ENCODE measurements at places on chromosomes 3 and 15.

GRCh38 chr3:123396171-123397049, 52.5 kb downstream of the ADCY5 start:
- DNase-seq = no peak

DNA sequence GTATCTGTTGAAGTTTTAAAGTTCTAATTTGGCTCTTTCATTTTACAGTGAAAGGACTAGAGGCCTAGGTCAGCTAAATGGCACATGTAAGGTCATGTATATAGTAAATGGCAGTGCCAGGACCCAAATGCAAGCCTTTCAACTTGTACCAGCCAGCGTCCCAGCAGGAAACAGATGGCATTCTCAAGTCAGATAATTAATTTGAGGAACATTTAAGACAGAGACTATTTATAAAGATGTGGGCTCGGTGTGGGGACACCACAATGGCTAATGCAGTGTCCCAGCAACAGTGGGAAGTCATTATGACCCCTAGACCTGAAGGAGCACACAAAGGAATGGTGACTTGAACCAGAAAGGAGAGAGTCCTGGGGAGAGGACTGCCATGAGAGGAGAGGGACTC, 6.1 kb downstream of the MINDY4B start:
- peak; percentile 91 for DNase-seq

- no peak for DNase-seq
Observed at GRCh38 chr15:69509131-69509530, 56.5 kb downstream of the RPLP1 start.

DNA sequence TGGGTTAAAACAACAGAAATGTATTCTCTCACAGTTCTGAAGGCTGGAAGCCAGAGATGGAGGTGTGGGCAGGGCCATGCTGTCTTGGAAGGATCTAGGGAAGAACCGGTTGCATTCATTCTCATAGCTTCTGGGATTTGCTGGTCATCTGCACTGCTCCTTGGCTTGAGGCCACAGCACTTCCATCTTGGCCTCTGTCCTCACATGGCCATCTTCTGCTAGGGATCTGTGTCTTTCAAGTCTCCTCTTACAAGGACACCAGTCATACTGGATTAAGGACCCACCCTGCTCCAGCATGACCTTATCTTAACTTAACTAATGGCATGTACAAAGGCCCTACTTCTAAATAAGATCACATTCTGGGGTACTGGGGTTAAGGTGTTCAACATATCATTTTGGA, 47.7 kb downstream of the RPLP1 start:
- DNase-seq = no peak

- no peak for DNase-seq
Observed at GRCh38 chr3:11037976-11038375, 45.4 kb downstream of the SLC6A1 start.

- peak; percentile 40 for DNase-seq
Observed at GRCh38 chr3:151877269-151877668, 3.8 kb downstream of the SUCNR1 start.

GRCh38 chr3:126832933-126833332, 128.9 kb downstream of the CHCHD6 start:
- no peak for DNase-seq

DNA sequence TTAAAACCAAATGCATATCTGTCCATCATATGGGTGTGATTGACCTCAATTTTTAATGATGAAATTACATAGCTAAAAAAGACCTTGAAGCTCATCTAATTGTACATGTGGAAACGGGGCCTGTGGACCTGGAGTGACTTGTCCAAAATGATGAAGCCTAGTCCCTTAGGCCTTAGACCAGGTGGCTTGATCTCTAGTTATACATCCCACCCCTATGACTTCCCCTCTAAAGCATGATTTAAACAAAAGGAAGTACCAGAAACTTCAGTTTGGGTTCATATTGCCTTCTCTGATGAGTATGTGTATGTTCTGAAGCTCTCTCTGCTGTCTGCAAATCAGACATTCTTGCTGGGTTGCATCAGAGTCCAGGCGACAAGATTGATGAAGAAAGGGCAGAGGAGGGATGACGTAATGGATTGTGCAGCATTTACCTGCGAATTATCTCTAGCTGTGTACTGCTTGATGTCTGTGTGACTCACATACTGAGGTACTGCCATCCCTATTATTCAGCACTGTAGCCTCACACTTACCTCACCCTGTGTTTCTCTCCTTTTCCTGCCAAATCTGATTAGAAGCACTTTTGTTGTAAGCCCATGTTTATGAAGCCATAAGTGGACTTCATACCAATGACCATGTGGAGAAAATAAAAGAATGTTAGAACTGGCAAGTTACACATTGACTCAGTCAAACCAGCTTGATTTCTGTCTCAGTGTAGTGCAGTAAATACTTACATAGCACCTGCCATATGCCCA, 111.5 kb downstream of the FILIP1L start:
- no peak for DNase-seq

DNA sequence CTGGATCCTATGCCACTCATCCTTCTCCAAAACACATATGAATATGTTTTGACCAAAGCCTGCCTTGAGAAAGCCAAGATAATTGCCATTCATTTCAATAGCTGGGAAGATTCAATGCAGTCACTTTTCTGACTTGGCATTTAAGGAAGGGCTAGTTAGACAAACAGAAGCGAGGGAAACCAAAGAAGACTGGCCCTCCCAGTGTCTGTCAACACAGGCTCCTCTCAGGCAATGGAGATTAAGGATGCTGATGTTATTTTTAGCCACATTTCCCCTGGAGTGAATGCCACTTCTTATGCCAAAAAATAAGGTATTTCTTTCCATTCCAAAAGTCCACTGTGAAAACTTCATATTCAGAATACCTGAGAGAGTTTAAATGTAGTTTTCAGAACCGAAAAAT, 101.7 kb downstream of the P3H2 start:
- no peak for DNase-seq

DNA sequence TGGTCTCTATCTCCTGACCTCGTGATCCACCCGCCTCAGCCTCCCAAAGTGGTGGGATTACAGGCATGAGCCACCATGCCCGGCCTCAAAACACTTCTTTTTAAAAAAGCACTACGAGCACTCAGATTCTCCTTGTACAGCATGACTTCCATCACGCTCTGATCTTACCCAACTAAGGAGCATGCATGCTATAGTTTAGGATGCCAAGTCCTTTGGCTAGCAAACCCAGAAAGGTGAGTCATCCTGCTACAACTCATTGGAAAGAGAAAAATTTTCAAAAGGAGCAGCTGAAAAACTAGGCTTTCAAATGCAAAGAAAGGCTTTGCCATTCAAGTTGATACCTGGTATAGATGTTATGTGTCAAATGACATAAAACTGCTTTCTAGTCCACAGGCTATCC, 70.3 kb upstream of the PRICKLE2 start:
- DNase-seq = no peak

DNA sequence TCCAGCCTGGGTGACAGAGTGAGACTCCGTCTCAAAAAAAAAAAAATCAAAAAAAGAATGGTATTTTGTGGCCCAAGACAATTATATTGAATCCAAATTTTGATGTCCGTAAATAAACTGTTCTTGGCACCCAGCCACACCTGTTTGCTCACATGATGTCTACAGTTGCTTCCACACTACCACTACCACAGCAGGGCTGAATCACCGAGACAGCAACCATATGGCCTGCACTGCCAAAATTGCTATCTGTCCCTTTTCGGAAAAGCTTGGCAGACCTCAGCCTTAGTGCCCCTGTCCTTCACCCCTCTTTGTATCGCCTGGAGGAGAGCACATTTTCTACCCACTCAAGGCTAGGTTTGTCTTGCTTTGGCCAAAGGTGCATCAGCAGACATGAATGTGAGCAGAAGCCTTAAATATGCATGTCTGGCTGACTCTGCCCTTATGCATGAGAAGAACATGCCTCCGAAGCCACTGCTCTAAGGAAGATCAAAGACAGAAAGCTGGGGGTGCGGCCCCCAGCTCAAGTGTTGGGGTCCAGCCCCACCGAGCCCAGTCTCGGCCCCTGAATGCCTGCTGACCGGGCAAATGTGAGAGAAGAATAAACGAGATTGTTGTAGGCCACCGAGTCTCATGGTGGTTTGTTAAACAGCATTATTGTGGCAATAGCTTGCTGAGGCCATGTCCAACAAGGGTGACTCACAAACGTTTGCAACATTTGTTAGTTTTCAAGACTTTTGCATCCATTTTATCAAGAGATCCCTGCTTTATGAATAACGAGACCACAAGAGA, 108.1 kb downstream of the TPRA1 start:
- DNase-seq = no peak

- no peak for DNase-seq
Observed at GRCh38 chr3:144391236-144391635, 419.6 kb downstream of the DIPK2A start.

- DNase-seq = no peak
Observed at GRCh38 chr15:42364529-42364928, 5.2 kb downstream of the CAPN3 start.

GRCh38 chr15:31352911-31353811, 26.5 kb downstream of the KLF13 start:
- DNase-seq = peak; percentile 87

GRCh38 chr3:134228035-134228434, 22.6 kb downstream of the RYK start:
- no peak for DNase-seq

GRCh38 chr3:134991003-134991402, 195.9 kb downstream of the EPHB1 start:
- no peak for DNase-seq

DNA sequence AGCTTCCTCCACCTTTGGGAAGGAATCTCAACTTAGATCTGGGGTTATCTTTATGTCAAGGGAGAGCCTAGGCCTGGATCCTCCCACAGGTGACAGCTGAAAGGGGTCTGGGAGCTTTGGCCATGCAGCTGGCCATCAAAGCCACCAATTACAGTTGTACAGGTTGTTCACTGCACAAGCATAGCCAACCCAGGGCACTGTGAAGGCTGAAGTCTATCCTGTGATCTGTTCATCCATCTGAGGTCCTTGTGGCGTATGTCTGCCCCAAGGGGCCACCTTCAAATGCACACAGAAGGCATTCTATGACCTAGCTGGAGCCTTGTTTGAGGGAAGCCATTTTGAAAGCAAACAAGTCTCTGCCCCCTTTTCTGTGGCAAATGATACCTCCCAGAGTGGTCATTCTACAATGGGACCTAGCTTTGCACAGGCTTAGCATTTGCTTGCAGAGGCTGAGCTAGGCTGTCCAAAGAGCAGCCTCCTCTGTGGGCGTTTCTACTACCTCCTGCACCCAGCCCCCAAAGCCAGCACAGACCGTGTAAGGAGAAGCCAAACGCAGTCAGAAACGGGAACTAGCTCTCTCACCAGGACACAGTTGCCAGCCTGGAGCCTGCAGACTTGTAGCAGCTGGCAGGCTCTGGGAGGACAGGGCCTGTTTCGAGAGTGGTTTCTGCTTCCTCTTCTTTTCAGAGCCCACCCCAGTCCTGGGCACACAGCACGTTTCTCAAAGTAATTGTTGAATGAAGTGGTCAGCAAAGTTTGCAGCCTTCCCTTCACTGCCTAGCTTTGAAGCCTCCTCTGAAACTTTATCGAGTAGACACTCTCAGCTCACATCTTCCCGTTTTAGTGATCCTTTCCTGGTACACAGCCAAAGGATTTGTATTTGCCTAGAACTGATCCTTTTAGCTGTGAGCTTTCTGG, 157.3 kb upstream of the SMAD3 start:
- peak; percentile 94 for DNase-seq

DNA sequence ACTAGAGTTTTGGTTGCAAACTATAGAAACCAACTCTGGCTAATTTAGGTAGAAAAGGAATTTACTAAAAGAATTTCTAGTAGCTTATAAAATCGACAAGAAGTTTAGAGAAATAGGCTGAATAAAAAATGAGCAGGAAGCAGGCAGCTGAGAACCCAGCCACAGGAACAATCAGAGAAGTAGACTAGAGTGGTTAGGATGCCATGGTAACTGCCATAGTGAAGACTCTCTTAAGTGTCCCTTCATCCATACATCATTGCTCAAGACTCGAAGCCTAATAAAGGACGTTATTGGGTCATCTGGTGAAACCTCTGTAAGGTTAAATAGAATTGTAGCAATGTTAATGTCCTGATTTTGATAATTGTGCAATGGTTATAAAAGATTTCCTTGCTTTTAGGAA, 13.8 kb downstream of the AVEN start:
- peak; percentile 50 for DNase-seq

- no peak for DNase-seq
Observed at GRCh38 chr3:60812502-60812901, 438.8 kb downstream of the FHIT start.

- DNase-seq = peak; percentile 75
Observed at GRCh38 chr3:63912768-63913588, 795 bp upstream of the SCAANT1 start.

DNA sequence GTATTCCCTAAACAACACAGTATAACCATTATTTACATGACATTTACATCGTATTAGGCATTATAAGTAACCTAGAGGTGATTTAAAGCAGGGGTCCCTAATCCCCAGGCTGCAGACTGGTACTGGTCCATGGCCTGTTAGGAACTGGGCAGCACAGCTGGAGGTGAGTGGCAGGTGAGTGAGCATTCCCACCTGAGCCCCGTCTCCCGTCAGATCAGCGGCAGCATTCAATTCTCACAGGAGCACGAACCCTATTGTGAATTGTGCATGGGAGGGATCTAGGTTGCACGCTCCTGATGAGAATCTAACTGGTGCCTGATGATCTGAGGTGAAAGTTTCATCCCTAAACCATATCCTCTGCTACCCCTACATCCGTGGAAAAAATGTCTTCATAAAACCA, 138.2 kb downstream of the ATP10A start:
- no peak for DNase-seq

GRCh38 chr15:41557673-41558399, 1.2 kb upstream of the TYRO3 start:
- peak; percentile 82 for DNase-seq

DNA sequence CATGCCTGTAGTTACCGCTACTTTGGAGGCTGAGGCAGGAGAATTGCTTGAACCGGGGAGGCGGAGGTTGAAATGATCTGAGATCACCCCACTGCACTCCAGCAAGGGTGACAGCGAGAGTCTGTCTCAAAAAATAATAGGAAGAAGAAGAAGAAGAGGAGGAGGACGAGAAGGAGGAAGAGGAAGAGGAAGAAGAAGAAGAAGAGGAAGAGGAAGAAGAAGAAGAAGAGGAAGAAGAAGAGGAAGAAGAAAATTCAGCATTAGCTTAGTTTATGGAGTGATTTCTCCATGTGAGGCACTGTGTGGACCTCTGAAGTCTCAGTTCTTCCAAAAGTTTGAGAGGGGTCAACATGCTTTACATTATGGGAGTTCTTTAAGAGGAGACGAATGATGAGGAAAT, 17.4 kb upstream of the MEGF11 start:
- no peak for DNase-seq

DNA sequence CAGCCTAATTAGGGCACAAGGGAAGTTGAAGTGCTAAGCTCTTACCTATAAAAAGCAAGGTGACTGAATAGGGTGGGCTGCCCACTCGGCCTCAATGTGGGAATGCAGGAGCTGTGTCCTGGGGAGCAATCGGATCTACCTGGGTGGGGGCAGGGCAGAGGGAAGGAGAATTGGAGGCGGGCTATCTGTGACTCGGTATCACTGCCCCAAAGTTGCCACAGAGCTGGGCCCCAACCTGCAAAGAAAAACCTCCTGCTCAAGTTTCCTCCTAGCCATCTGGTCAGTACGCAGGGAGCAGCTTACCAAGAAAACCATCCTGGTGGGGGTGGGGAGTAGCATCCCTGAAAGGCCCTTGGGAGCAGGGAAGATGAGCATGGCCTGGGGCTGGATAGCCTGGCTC, 10.7 kb downstream of the CIB2 start:
- DNase-seq = no peak
